ENCODE measurements at places on chromosomes 12 and 14.

GRCh38 chr12:128684352-128684751 is 139.4 kb downstream of the SLC15A4 start:
- DNase-seq, result no peak

- DNase-seq, result no peak
Observed at GRCh38 chr14:68318828-68319227, 474.0 kb downstream of the ZFP36L1 start.

- DNase-seq, result no peak
Observed at GRCh38 chr12:51669996-51670395, 79.0 kb downstream of the SCN8A start.

GRCh38 chr12:64194333-64195149 is 27.6 kb downstream of the KICS2 start:
- no peak for DNase-seq

GRCh38 chr12:6697584-6698351 is 2.8 kb downstream of the PIANP start:
- DNase-seq, result peak; percentile 71

- DNase-seq, result no peak
Observed at GRCh38 chr14:61186341-61187195, 94.6 kb downstream of the TMEM30B start.

DNA sequence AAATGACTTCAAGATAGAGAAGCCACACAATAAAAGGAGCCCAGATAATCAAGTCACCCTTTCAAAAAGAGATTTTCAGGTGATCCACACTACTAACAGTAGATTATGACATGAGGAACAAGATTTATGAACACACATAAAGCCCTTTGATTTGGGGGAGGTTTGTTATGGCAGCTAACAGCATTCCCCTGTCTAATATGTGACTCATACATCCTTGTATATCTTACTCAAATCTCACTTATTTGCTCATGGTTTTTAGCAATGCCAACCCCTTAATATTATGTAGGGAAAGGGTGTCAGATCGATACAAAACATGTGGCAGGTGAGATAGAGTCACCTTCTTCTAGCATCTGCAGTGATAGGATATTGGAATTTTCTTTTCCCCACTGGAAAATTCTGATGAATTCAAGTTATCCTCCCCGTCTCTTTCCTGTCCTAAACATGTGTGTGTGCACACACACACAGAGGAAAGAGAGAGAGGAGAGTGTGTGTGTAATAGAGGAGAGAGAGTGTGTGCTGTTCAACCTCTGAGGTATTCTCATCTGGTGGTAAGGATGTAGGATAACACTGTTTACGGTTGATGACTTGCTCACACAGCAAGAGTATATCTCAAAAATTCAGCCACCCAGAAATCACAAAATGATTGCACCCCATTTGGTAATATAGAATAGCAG is 319.9 kb downstream of the KCNC2 start:
- DNase-seq, result peak; percentile 57

DNA sequence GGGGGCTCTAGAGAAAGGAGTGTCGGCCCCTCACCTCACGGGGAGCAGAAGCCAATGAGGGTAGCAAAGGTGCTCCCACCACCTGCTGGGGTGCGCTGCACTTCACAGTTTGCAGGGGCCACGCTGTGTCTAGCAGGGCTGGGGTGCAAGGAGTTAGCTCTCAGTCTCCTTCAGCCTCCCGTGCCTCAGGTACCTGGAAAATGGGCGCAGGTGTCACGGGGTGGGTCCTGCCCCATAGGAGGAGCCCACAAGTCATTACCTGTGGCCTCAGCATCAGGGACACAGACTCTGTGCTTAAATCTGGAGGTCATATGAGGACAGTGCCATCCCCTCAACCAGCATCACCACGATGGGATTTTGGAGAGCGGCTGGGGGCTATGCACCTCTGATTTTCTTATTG is 326.7 kb downstream of the ADGRD1 start:
- no peak for DNase-seq

All from fibroblast of mammary gland (primary cell).